ENCODE measurements at places on chromosomes 11 and 22. TPM values are rescaled to one million over a fixed set of nuclear protein-coding genes. Genes with fewer than 3 reads are reported as not detected.
A peak's percentile ranks its signal among the peaks of the same experiment; 100 is the strongest.

GRCh38 chr22:19654338-19654987 lies 59.8 kb upstream of the SEPTIN5 start:
- DNase-seq, result no peak

- no peak for DNase-seq
Observed at GRCh38 chr11:92304271-92304670, 79.7 kb downstream of the FAT3 start.

DNA sequence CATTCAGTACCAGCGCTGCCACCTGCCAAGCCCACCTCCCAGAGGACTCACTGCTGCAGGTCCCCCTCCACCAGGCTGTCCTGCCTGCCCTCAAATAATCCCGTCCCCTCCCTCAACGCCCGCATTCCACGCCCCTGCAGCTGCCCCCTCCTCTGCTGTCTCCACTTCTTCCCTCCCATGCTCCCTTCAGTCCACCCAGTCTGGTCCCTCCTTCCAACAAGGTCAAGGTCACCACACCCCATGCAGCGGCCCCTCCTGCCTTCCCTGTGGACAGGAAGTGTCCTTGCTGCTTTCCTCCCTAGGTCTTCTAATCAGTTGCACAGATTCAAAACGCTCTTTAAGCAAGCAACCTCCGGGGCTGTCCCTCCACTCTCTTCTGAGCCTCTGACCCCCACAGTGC lies 12.1 kb downstream of the MACROD1 start:
- DNase-seq, result no peak

DNA sequence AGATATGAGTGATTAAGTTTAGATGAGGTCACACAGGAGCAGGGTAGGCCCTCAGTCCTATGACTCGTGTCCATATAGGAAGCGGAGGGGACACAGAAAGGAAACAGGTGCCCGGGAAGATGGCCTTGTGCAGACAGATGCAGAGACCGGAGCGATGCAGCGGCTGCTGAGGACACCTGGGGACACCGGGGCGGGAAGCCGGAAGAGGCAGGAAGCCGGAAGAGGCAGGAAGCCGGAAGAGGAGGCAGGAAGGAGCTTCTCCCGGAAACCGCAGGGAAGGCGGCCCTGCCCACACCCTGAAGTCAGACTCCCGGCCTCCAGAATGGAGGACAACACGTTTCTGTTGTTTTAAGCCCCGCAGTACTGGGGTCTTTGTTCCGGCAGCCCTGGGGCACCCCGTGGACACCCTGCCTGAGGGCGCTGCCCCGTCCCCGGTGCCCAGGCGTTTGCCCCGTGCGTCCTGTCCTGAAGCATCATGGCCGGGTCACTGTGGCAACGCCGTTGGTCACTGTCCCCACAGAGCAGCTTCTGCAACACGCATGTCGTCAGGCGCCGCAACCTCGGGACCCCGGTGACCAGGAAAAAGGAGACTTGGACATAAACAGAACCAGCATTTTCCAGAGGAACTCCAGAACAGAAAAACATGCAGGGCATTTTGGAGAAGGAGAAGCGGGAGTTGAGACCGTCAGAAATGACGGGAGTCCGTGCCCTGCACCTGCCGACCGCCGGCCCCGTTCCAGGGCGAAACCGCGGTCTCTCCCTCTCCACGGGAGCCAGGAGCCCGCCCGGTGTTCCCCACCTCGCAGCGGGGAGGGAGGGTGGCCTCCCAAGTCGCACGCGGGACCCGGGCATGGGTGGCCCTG lies 103.4 kb downstream of the BRD1 start:
- peak; percentile 40 for DNase-seq

GRCh38 chr11:128058580-128059208 lies 528.7 kb downstream of the ETS1 start:
- peak; percentile 33 for DNase-seq

DNA sequence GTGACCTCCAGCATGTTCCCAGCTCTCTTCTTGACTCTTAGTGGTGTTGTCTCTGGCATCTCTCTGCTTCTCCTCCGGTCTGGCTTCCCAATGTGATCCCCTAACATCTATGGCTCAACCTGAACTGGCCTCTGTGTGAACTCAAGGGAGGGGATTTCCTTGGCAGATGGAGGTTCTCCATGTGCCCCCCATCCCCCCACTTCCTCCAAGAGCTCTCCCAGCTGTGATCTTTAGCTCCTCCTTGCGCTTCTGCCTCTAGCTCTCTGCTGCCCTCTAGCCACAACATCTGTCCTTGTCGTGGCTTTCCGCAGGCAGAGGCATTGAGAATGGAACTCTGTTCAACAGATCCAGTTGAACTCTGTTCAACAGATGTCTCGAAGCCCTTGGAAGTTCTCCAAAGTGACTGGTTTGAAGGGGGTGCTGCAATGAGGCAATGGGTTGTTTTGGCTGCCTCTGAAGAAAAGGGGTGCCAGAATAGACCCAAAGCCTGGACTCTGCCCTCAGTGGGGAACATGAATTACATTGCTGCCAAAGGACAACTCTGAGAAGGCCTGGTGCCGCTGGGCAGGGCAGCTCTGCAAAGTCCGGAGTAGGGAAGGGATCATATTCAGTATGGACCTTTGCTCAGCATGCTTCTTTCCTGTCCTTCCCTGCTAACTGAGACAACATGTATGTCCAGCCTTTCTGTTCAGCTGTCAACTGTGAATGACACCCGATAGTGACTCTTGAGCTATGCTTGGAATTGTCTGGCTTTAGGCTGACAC lies 61.9 kb downstream of the ADM start:
- DNase-seq, result peak; percentile 73

DNA sequence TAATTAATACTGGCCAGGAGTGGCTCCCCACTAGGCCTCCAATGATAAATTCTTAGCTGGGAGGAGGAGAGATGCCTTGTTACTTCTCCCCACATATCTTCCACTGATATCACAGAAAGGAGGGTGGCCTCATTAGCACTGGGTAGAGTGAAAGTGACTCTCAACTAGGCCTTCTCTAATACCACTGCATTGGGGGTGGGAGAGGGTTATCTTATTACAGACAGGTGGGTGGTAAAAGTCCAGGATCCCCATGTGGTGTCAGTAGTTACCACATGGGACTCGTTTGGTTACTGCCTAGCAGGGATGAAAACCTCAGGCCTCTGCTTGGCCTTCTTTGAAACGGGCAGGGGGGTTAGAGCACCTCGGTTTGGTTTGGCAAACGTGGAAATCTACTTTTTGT lies 167.3 kb downstream of the UVRAG start:
- no peak for DNase-seq

- DNase-seq, result no peak
Observed at GRCh38 chr11:117187007-117187406, 8.5 kb downstream of the SIDT2 start.

DNA sequence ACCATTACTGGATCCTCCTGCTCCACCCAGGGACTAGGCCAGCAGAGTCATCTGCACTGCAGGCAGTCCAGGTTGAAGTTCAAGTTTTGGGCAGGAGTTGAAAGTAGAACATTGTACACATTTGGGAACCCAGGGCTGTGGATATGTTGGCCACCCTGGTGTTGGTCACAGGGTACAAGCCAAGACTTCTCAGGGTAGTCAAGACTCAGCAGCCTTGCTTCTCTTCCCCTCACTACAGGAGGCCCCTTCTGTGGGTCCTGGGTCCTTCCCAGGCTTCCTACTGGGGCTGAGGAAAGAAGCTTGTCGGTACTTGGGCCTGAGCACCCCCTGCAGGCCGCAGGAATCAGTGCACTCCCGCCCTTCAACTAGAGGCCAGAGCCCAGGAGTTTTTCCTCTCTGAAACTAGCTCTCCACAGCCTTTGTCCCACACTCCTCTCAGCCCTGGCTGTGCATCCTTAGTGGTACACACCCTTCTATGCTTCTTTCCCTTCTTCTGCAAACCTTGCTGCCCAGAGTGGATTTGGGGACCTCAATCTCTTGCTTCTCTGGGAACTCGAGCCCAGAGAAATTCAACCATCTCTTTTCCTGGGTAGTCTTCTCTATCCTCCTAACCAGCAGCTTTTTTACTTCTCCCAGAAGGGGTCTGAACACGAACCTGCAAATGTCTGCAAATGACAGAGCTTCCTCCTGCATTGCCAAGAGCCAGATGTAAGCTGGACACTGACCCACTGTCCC lies 2.6 kb upstream of the HPX start:
- DNase-seq, result peak; percentile 69

- no peak for DNase-seq
Observed at GRCh38 chr22:50301581-50301991, 5.9 kb downstream of the PLXNB2 start.

DNA sequence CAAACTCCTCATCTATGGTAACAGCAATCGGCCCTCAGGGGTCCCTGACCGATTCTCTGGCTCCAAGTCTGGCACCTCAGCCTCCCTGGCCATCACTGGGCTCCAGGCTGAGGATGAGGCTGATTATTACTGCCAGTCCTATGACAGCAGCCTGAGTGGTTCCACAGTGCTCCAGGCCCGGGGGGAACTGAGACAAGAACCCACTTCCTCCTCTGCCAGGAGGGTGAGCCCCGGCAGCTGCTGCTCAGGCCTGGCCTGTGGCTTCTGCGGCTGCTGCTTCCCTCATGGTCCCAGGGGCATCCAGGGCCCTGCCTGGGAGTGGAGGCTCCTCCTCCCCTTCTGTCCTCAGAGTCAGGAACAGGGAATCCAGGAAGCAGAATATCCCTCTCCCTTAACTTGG lies 98.4 kb downstream of the ZNF280B start:
- peak; percentile 22 for DNase-seq

- no peak for DNase-seq
Observed at GRCh38 chr11:103384652-103385051, 275.4 kb downstream of the DYNC2H1 start.

DNA sequence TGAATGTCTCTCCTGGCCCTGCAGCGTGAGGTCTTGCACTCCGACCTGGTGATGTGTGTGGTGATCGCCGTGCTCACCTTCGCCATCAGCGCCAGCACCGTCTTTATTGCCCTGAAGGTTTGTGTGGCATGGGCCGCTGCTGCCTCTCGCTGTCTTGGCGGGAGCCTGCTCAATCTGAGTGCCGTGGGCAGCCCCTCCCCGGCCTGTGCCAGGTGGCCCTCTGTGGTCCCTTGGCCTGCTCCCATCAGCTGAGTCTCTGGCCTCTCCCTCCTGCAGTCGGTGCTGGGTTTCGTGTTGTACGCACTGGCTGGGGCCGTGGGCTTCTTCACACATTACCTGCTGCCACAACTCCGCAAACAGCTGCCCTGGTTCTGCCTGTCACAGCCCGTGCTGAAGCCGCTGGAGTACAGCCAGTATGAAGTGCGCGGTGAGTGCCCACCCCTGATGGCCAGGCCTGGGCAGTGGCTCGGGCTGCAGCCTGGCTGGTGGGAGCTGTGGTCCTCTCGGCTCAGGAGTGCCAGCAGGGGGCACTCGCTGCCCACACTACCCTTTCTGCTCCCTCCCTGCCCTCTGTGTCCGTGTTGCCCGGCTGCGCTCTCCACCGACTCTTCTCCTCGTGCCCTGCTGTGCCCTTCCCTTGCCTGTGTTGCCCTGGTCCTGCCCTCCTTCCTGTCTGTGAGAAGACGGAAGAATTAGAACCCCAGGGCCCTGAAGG lies 10.2 kb downstream of the PCNX3 start:
- peak; percentile 62 for DNase-seq

- no peak for DNase-seq
Observed at GRCh38 chr11:47987310-47987709, 7.0 kb downstream of the PTPRJ start.

DNA sequence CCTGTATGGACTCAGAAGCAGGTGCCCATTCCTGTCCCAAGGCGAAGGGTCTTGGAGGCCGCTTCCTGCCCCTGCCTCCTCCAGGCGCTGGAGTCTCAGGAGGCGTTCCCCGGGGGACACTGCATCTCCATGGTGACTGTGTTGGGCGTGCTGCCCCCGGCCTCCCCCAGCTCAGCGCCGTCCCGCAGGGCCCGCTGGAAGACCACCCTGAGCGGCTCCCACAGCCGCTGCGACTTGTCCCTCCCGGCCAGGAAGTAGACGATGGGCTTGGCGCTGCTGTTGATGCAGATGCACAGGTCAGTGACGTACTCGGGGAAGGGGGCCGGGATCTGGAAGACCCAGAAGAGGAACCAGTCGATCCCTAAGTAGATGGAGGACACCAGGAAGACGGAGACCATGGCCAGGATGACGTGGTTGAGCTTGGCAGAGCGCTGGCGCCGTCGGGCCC lies 7.8 kb downstream of the MRGPRF start:
- DNase-seq, result no peak

Gene CARD18
- total RNA-seq, result not detected

Gene OR52N2
- not detected for total RNA-seq

Gene DRICH1
- 0.21 TPM for total RNA-seq

Gene ANKK1
- total RNA-seq, result not detected

Gene SLC22A9
- total RNA-seq, result not detected

Gene OLFML1
- not detected for total RNA-seq

Data from activated CD8-positive, alpha-beta T cell treated with anti-CD3 and anti-CD28 coated beads, Interleukin-2, amount 10 ng/mL, durations not matched to agents 7 days and 5 days (primary cell).